Articular chondrocyte of knee joint (primary cell): ENCODE measurements at places on chromosomes 12 and 14. TPM values are rescaled to one million over a fixed set of nuclear protein-coding genes. Genes with fewer than 3 reads are reported as not detected.

Gene MUCL1
- total RNA-seq = not detected in 2 replicates

Gene HDAC7
- 36.3 and 49.0 TPM in 2 replicates for total RNA-seq

Gene C12orf50
- total RNA-seq = not detected in 2 replicates

Gene CCDC177
- total RNA-seq = under 0.01 TPM in 1 of 2 replicates, not detected in the other

Gene ENDOU
- total RNA-seq = 0.11 and 0.78 TPM in 2 replicates

Gene MYG1
- total RNA-seq = 34.8 and 41.3 TPM in 2 replicates

Gene CYP46A1
- total RNA-seq = 0.91 and 1.1 TPM in 2 replicates

Gene TGM1
- total RNA-seq = 1.1 and 1.6 TPM in 2 replicates

Gene TSPAN8
- 0.65 TPM in 2 replicates for total RNA-seq

Gene GOLGA3
- total RNA-seq = 96.7 and 97.0 TPM in 2 replicates

Gene GPRC5A
- 28.9 and 33.8 TPM in 2 replicates for total RNA-seq

Gene IFI27
- 66.0 and 68.9 TPM in 2 replicates for total RNA-seq

Gene KRT74
- total RNA-seq = not detected in 2 replicates

Gene DENND5B
- total RNA-seq = 27.6 and 28.5 TPM in 2 replicates

Gene PPP1R3E
- 7.2 and 10.8 TPM in 2 replicates for total RNA-seq

Gene VDR
- total RNA-seq = 18.9 and 19.1 TPM in 2 replicates

Gene TSPAN19
- total RNA-seq = not detected in 2 replicates

Gene KCNJ8
- total RNA-seq = 0.22 and 0.26 TPM in 2 replicates

Gene MANSC1
- 14.5 and 16.2 TPM in 2 replicates for total RNA-seq

Gene COCH
- 0.11 and 0.13 TPM in 2 replicates for total RNA-seq

Gene SCFD1
- total RNA-seq = 145 and 154 TPM in 2 replicates

Gene REM2
- under 0.01 TPM in 1 of 2 replicates, not detected in the other for total RNA-seq

Gene OTOGL
- 0.11 and 0.26 TPM in 2 replicates for total RNA-seq

Gene LRTM2
- total RNA-seq = not detected in 2 replicates

Gene PLA2G1B
- not detected in 2 replicates for total RNA-seq

Gene RBP5
- not detected in 2 replicates for total RNA-seq

Gene TTC9
- 2.6 and 3.5 TPM in 2 replicates for total RNA-seq

Gene ATF7
- 24.3 TPM in 2 replicates for total RNA-seq

Gene STON2
- 40.9 and 51.6 TPM in 2 replicates for total RNA-seq

Gene KCNC2
- not detected in 2 replicates for total RNA-seq

Gene RNFT2
- 1.8 and 2.3 TPM in 2 replicates for total RNA-seq

Gene FGF6
- not detected in 2 replicates for total RNA-seq

Gene ATP5F1B
- 367 and 370 TPM in 2 replicates for total RNA-seq

Gene HEBP1
- total RNA-seq = 10.5 and 11.9 TPM in 2 replicates

Gene PCED1B
- 0.13 and 0.43 TPM in 2 replicates for total RNA-seq

Gene APOLD1
- 7.1 and 9.0 TPM in 2 replicates for total RNA-seq

Gene ACOT4
- 2.2 TPM in 2 replicates for total RNA-seq

Gene GPR137C
- total RNA-seq = 0.26 and 0.97 TPM in 2 replicates

Gene AVPR1A
- total RNA-seq = 0.13 TPM in 1 of 2 replicates, not detected in the other

Gene NINJ2
- total RNA-seq = 5.6 and 7.7 TPM in 2 replicates

Gene CHGA
- not detected in 2 replicates for total RNA-seq
